ENCODE measurements at places on chromosomes 1 and 21.

- DNase-seq: no peak
Observed at GRCh38 chr1:192809307-192810252, 741 bp downstream of the RGS2 start.

DNA sequence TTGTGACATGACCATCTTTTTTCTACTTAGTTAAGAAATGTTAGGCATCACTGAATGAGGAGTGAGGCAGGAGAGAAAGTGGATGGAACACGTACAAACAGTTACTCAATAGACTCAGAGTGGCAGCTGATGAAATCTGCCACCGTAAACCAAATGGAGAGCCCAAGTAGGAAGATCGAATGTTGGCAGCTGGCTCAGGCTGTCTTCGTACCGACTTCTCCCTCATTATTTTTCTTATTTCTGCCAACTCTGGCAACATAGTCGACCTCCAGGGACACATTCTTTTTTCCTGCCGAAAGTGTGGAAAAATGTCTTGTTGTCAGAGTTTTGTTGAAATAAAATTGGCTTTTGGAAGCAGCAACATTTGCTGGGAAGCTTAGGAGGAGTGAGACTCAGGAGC is 143.3 kb downstream of the GREM2 start:
- DNase-seq: no peak

GRCh38 chr1:15736892-15737261 is 819 bp downstream of the SLC25A34 start:
- no peak for DNase-seq

GRCh38 chr21:27078915-27079314 is 112.0 kb upstream of the ADAMTS5 start:
- no peak for DNase-seq

DNA sequence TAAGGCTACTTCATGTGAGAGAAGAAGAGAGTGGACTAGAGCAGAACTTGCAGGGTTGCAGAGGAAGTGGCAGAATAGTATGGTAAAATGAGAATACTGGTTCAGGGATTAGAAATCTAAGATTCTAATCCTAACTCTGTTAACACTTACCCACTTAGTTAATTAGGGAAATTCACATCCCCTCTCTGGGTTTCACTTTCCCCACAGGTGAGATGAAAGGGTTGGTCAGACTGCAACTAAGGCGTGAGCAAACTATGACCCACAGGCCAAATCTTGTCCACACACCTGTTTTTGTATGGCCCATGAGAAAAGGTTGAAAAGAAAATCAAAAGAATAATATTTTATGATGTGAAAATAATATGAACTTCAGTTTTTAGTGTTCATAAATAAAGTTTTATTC is 117.5 kb downstream of the MACF1 start:
- no peak for DNase-seq

DNA sequence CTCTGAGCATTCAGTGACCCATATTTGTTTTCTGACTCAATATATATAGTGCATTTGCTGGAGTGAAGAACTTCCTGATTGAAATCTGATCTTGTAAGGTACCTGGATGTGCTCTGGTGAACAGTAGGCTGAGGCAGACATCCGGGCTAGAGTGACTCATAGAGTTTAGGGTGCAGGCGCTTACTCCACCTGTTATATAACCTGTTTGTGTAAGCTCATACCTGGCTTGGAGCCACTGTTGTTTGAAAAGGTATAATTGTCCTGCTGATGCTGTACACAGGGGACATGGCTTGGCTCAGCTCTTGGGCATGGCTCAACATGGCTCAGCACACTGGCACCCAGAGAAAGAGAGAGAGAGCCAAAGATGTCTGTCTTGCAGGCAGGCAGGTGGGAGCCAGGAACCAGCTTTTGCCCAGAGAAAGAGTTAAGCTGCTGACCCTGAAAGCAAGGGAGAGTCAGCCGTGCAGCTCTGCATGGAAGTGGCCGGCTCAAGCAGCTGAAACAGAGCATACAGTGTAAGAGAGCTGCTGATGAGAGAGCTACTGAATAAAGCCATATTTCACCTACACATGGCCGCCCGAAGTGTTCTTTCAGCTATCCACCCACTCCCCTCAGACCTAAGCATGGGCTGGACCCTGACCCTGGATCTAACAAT is 43.2 kb downstream of the GJA5 start:
- no peak for DNase-seq

DNA sequence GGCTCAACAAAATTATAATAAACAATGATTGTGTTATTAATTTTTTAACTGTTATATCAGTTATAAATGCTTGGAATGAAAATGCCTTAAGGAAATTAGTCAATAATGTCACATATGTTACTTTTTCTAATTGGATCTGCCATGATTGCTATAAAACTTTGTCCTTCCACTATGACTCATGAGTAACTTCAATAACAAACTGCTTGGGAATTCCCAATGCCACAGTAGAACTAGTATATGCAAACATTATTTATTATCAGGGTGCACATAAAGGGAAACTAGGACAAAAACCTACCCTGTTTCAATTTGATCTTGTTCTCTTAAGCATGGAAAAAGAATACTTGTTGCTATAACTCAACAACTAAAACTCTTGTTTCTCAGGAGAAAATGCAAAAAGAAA is 59.1 kb upstream of the PDC start:
- no peak for DNase-seq
